A673 (cell line): ENCODE measurements at places on chromosomes 13 and 19. TPM values are rescaled to one million over a fixed set of nuclear protein-coding genes. Genes with fewer than 3 reads are reported as not detected.

Gene HMG20B
- 53.9 and 71.5 TPM in 2 replicates for total RNA-seq

Gene HCST
- total RNA-seq = 4.2 and 4.5 TPM in 2 replicates

Gene CYP4F22
- total RNA-seq = 78.3 and 79.7 TPM in 2 replicates

DNA sequence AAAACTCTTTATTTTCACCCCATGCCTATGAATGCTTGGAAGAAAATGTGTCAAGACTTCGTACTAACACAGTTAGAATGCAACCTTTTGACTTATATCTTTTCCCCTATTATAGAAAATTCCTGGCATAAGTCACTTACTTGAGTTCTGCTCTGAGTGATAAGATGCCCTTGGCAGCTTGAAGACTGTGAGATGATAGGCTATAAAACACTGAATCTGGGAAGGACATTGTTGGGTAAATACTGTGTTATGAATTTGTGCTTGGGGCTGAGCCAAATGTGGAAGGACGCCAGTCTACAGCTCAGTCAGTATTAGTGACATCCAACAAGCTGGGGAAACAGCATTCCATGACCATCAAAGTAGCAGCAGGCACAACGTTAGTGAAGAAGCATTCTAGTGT is 368.0 kb upstream of the SGCG start:
- DNase-seq = no peak

DNA sequence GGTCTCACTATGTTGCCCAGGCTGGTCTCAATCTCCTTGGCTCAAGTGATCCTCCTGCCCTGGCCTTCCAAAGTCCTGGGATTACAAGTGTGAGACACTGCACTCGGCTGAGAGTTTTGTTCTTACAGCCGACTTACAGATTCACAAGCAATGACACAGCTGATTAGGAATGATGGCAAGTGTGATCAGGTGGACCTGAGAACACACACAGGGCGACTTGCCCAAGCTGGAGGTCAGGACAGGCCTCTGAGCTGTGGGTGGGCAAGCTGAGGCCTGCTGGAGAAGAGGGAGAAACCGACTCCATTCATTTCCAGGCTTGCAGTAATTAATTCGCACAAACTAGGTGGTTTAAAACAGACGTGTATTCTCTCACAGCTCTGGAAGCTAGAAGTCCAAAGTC is 8.1 kb upstream of the ATG4D start:
- no peak for DNase-seq

GRCh38 chr13:28387740-28388501 is 107.0 kb downstream of the FLT1 start:
- peak; percentile 48 for DNase-seq

DNA sequence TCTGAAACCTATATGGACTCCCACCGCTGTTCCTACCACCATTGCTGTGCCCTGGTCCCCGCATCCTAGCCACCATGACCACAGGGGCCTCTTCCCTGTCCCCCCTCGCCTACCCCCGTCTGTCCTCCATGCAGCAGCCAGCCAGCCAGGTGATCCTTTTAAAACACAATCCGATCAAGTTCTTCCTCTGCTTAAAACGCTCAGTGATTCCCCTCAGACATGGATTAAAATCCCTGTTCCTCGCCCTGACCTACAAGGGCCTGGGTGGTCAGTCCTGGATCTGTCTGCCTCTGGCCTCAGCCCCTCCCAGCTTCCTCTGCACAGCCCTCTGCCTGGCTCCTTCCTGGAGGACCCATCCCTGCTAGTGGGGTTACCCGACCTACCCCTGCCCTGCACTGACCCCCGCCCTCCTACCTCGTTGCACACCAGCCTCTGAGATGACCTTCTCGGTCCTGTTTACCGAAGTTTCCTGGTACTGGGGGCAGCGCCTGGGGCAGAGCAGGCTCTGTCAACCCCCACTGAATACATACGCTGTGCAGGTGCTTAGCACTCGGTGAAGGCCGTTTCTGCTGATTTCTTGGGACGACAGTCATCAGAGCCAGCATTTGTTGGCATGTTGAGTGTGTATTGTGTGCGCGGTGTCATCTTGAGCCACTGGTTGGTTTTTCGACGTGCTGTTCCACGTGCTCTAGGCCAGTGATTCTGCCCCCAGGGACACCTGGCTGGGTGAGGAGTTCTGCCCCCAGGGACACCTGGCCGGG is 14.7 kb upstream of the LENG8 start:
- DNase-seq = no peak

DNA sequence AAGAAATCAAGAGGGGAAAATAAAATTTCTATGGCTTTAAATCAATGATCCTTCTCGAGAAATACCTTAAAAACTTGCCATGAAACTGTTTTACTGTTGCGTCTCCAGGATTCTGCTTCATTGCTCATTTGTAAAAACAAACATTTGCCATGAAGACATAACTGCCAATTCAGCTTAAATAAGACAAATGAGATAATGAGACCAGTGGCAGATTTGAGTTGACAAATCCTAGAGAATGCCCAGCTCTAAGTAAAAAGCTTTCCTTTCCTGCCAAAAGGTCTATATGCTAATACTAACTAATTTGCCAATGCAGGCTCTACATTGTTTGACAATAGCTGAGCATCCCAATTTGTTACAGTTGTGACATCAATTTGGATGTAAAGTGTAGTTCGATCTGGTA is 400.5 kb upstream of the PCDH9 start:
- peak; percentile 22 for DNase-seq
